ENCODE measurements at places on chromosomes 7 and 10.

GRCh38 chr7:111708072-111708471 lies 145.8 kb upstream of the IMMP2L start:
- no peak for DNase-seq

- no peak for DNase-seq
These were observed 29.5 kb upstream of the TMEM273 start for GRCh38 chr10:49217645-49218044.

GRCh38 chr7:114688443-114689055 lies 233.3 kb upstream of the MDFIC start:
- peak; percentile 30 for DNase-seq

- no peak for DNase-seq
These were observed 239.5 kb downstream of the PLXNA4 start for GRCh38 chr7:132336797-132337196.

DNA sequence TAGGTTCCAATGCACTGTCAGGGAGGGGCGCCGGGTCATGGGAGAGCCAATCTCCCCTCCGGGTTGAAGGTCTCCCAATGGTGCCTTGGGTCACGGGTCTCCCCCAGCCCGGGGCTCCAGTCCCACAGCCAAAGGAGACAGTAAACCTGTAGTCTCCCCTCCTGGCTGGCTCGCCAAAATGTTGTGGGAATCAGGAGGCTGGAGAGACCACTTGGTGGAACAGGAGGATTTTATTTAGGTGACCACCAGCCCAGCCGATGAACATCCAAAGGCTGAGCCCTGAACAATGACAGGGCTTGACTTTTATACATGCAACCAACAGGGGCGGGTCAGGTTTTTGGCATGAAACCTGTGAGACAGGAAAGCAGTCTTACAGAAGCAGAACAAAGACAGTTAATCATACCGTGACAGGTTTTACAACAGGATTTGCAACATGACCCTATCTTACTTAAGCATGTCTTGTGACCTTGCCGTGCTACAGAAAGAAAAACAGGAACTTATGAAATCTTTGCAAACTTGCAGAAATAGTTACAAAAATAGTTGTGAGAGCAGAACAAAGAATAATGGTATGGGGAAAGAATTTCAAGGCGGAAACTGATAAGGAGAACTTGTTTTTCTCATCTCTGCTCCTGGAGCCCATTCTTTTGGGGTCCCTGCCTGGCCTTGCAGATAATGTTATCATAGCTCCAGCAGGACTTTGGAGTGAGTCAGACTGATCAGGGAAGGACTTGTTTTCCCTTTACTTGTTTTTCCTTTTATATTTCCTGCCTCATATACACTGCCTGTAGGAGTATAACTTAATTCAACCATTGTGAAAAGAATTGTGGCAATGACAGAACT lies 7.1 kb downstream of the ERV3-1 start:
- DNase-seq = no peak

DNA sequence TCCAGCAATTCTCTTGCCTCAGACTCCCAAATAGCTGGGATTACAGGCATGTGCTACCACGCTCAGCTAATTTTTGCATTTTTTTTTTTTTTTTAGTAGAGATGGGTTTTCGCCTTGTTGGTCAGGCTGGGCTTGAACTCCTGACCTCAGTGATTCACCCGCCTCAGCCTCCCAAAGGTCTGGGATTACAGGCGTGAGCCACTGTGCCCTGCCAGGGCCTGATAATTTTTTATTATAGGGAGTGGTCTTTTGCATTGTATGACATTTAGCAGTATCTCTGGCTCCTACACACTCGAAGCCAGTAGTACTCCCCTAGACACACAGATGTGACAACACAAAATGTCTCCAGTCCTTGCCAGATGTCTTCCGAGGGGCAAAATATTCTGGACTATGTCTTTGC lies 124.0 kb downstream of the DKK1 start:
- no peak for DNase-seq

DNA sequence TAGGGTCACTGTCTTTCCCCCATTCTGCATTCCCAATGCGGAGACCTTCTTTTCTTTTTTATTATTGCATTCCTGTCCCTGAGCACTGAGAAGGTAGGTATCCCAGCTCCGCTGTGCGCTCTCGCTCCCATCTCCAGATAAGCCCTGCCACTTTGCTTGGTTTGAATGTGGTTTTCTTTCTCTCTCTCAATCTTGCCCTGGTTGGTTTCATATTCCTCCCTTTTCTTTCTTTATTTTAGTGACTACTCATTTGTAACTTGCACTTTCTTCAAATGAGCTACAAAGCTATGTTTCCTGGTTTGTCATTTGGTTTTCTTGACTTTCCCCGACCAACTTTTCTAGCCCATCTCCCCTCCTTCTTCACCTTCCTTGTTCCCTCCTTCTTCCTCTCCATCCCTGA lies 29.0 kb upstream of the HSPB1 start:
- DNase-seq = no peak

GRCh38 chr10:78770167-78771090 lies 298.3 kb upstream of the ZMIZ1 start:
- DNase-seq = no peak

DNA sequence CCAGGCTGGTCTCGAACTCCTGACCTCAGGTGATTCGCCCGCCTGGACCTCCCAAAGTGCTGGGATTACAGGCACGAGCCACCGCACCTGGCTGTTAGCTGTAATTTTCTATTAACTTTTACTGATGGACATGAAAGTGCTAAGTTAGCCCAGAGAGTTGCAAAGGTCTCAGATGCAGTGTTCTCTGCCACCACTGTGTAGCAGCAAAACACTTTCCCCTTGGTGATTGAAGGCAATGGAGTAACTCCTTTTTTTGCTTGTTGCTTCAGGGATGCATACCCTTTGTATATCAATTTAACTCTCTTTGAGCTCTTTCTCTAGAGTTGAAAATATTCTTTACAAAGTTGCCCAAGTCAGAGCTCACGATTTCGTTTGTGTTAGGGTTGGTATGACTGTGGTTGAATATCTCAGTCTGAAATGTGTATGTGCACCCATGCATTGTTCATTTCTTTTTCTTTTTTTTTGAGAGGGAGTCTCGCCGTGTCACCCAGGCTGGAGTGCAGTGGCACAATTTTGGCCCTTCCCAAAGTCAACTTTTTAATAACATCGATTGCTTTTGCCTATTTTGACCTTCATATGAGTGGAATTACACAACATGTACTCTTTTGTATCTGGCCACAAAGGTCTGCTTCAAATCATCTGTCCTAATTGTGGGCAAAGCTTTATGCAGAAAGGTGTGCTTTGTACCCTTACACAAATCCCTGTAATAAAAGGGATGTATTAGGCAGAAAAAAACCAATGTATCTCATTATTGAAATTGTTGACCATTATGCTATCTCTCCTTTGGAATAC lies 52.6 kb downstream of the GTF2I start:
- DNase-seq = no peak

GRCh38 chr10:130363051-130363450 lies 226.9 kb downstream of the GLRX3 start:
- DNase-seq = no peak

GRCh38 chr10:53076948-53077347 lies 304.4 kb upstream of the MBL2 start:
- DNase-seq = no peak

DNA sequence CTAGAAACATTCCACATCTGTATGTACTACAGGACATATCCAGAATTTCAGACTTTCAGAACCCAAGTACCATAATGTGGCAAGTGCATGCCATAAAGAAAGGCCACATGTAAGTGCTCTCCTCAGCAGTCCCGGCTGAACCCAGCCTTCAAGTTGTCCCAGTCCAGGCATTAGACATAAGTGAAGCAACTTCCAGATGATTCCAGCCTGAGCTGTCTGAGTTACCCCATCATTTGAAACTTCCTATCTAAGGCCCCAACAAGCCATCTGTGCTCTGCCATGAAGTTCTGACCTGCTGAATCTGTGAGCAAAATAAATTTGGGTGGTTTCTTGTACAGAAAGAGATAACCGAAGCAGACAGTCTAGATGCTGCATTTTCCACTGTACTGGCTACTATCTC lies 218.8 kb downstream of the IPMK start:
- DNase-seq = no peak

- no peak for DNase-seq
These were observed 5.1 kb downstream of the SH2D4B start for GRCh38 chr10:80542652-80543318.

DNA sequence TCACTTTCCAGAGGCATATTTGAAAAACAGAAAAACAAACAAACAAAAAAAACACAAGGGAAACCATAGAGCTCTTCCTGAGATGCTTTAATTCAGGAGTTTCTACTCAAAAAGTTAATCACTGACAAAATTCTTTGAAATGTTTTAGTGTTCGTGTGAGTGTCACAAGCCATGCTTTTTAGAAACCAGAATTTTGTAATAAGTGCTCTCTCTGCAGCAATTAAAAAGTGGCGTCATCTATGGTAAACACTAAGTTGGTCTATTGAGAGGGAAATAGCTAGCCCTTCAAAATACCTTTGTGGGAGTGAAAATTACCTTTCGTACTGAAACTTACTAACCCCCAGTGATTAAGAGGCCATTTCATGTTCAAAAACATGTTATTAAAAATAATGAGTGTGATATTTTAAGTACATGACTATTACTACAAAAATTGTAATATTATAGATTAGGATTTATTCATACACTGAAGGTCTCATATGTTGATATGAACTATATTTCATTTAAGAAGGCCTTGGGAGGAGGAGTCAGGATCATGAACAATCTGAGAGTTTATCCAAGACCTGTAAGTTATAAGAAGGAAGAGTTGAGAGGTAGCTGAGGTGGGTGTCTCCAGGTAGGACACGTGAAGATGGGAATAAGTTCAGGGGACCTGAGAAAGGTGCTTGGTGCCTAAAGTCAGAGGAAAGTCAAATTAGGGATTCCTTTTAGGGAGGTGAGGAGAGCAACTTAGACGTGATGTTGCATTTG lies 94.6 kb downstream of the PPP1R9A start:
- DNase-seq = no peak

GRCh38 chr10:11341283-11341960 lies 270.0 kb downstream of the USP6NL start:
- no peak for DNase-seq

DNA sequence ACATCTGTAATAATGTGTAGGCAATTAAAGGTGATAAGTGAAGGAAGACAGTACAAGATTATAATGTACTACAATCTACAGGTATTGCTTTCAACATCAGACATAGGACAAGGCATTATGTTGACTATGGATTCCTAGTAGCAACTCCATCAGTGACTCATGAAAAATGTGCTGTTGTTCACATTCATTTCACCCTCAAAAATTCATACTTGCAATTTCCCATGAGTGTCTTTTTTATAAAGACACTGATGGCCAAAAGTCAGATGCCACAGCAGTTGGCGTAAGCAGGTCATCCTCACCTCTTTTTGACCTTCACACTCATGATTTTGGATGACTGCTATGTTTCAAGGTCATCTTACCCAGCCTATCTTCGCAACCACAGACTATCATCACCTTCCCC lies 100.0 kb upstream of the AMPH start:
- no peak for DNase-seq

GRCh38 chr7:68958571-68958970 lies 639.7 kb upstream of the AUTS2 start:
- DNase-seq = no peak

GRCh38 chr10:96960872-96961271 lies 128.8 kb downstream of the LCOR start:
- no peak for DNase-seq

DNA sequence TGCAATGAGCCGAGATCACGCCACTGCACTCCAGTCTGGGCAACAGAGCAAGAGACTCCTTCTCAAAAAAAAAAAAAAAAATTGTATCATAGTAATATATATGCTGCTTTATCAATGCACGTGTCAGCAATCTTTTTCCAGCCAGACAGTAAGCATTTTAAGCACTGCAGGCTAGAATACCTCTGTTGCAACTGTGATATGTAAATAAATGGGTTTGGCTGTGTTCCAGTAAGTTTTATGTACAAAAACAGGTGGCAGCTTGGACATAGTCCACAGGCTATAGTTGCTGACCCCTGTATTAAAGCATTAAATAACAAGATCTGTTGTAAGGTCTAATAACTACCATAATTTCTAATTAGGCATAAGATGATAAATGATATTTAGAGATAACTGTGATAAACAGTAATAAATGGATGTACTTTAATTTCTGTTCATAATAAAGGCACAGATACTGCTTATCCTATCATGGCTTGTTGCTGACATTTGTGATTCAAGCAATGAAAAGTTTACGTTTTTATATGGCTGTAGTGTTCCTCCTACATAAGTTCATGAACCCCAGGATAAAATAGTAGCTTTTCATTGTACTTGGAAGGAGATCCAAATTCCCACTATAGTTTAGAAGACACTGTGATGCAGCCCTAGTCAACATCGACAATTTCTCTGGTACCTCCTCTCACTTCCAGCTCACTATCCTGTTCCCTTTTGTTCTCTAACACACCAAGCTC lies 161.4 kb downstream of the ELMO1 start:
- DNase-seq = no peak

DNA sequence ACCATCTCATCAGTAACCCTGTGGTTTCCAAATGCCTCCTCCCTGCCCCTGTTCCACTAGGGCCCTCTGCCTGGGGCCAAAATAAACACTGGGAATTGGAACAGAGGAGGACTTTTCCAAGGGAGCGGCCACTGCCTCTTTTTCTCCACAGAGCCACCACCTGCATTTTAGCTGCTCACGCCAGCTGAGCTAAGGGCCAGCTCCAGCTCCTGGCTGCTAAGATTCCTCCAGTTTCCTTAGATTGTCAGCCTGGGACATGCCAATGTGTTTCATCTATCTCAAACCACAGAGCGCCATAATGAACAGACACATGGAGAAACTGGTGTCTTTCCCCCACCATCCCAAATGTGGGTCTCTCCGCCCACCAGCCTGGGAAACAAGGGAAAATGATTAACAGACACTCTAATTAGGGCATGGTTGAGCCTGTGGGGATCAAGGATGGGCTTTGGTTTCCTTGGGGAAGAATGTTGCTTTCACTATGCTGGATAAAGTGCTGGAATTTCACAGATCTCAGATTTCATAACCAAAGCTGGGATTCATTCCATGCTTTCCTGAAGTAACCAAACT lies 52.2 kb downstream of the ASB13 start:
- no peak for DNase-seq

DNA sequence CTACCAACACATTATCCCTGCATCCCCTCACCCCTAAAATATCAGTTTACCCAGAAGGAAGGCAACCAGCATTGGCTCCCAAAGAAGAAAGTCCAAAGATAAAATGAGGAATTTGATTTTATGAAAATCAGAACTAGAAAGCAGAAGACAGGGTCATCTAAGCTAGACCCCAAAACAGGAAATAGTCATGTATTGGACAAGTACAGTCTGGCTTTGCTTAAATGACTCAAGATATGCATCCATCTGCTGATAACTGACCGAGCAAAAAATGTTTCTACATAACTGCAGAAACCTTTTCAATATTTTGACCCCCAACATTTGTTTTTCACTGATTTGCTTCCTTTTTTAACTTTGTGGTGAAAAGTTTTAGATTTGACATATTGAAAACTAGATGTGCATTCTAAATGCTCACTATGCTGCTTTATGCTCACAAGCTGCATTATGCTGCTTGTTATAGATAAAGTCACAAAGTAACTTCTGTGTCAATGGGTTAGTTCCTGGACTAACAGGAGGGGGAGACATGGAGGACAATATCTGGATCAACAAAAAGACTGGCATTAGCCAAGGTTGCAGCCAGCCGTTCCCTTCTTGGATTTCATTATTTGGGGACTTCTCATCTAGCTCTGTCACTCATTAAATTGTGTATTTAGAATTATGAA lies 227.0 kb downstream of the INHBA start:
- DNase-seq = no peak

- no peak for DNase-seq
These were observed 110.4 kb downstream of the PON1 start for GRCh38 chr7:95213809-95214492.
